ENCODE measurements at places on chromosomes 5 and 9. TPM values are rescaled to one million over a fixed set of nuclear protein-coding genes. Genes with fewer than 3 reads are reported as not detected.

FUT7 gene
- polyA plus RNA-seq = 0.62 TPM

DNA sequence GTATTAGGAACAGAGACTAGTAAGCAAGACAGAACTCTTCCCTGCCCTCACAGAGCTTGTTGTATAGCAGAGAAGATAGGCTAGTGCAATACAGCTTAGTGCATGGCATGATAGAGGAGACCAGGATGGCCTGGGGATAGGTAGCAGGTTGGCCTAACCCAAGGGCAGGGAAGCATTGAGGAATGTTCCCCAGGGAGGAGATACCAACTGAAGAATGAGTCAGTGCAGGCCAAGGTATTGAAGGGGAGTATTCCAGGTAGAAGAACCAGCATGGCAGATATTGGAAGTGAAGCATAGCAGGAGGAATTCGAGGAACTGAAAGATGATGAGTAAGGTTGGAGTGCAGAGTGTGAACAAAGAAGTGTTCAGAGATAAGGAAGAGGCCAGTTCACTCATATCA lies 138.6 kb upstream of the DHFR start:
- DNase-seq = no peak

DNA sequence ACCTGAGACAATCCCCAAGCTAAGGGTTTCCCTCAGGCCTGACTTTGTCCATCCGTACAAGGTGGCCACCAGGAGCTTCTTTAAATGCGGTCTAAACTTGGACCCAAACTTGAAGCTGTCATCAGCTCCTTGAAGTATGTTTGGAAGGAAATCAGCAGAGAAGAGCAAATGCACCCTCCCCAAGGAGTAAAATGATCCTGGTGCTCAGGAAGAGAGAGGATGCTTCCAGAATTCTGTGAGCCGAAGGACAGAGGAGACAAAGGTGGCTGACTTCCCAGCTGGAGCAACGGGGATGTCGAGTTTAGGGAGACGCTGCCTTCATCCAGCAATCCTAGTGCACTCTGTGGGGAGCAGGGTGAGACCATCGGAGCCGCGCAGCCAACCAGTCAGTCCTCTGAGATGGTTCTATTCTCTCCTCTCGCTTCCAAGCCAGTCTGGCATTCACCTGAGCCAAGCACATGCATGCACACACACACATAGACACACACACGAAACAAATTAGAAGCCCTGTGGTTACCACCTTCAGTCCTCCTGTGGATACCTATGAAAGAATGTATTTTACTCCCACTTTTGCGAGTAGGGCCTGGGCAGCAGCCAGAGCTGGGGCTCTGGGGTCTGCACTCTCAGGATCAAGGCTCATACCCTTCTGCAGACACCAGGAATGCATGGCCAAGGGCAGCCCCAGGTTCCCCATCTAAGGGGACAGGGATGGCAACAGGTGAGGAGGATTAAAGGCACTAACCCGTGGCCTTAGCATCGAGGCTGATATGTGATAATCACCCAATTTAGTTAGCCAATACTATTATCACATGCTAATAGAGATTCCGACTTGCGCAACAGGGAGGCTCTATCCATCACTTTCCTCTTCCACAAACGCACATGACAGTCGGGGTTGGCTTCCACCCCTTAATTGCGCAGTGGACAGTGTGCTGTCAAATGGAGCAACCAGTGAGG lies 75.8 kb downstream of the GTF3C4 start:
- DNase-seq = no peak

OR13C4 gene
- polyA plus RNA-seq = not detected

- DNase-seq = no peak
Measured at GRCh38 chr5:118236108-118236849, 752.1 kb downstream of the DTWD2 start.

DNA sequence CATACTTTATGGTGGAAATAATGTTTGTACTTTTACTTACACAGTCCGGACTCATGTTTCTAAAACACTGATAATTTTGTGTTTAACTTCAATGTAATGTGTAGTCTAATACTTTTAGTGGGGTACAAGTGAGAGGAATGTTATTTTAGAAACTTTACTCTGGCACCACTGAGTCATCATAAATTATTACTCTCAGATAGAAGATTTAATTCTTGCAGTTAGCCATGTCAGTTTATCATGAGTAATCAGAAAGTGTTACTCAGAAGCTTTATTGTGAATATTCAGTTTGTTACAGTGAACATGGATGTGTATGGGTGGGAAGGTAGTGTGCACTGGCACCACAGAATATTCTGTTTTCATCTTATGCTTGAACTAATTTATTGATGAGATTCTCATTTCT lies 20.0 kb downstream of the OGN start:
- no peak for DNase-seq

DNA sequence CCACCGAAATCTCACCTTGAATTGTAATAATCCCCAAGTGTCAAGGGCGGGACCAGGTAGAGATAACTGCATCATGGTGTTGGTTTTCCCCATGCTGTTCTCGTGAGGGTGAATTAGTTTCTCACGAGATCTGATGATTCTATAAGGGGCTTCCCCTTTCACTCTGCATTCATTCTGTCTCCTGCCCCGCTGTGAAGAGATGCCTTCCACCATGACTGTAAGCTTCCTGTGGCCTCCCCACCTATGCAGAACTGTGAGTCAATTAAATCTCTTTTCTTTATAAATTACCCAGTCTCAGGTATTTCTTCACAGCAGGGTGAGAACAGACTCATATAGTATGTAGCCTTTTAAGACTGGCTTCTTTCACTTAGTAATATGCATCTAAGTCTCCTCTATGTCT lies 128.1 kb upstream of the NR5A1 start:
- DNase-seq = no peak

DNA sequence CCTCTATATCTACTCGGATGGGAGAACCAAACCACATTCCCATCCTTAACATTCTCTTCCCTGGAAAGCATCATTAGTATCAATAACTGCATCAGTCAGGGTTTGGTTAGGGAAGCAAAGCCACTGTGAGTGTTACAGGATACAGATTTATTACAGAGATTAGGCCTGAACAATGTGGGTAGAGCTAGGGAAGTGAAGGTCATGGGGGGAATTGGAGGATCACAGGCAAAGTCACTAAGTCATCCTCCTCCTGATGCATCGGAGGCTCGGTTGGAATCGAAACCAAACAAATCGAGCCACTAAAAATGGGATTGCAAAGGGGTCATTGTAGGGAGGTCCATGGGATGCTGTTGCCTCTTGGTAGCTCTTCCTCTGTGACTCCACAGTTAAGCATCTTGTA lies 61.8 kb upstream of the ZBTB43 start:
- DNase-seq = no peak

DNA sequence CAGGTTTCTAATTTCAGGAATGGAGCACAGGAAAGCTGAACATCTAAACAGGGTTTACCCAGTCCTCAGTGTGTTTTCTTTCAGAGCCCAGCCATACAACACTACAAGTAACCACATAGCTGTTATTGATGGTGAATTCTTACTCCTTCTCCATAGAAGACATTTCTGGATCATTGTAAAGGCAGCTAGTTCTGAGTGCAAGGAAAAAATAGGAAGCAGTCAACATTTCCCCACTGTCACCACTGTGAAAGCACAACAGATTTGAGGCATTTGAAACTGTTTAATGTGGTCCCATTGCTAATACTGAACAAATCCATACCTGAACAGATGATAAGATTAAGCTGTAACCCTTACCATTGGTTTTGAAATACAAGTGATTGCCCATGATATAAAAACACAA lies 145.0 kb upstream of the PCA3 start:
- no peak for DNase-seq

- no peak for DNase-seq
Measured at GRCh38 chr9:4538621-4539020, 48.4 kb downstream of the SLC1A1 start.

- no peak for DNase-seq
Measured at GRCh38 chr9:92506184-92506857, 24.0 kb upstream of the ASPN start.

GRCh38 chr9:132935026-132935425 lies 9.4 kb downstream of the TSC1 start:
- no peak for DNase-seq

All from GM12878 (cell line).